ENCODE measurements at places on chromosomes 5 and 9.

DNA sequence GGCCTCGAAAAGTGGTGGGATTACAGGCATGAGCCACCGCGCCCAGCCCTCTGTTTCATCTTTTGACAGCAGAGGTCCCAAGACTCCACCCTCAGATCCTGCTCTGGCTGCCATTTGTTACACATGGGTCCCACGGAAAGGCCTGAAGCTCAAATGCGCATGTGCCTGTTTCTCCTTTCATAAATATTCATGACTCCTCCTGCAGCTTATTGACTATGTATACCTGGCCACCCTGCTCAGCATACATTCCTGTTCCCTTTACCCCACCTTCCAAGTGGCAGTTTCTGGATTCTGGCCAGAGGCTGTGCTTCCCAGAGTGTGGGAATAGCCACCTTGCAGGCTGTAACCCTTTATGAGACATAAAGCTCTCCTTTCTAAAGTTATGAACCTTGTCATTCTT lies 46.5 kb downstream of the AUH start:
- no peak for DNase-seq

GRCh38 chr5:56818450-56819037 lies 3.2 kb downstream of the MAP3K1 start:
- DNase-seq: peak; percentile 24

GRCh38 chr5:150139334-150139733 lies 16.3 kb downstream of the PDGFRB start:
- no peak for DNase-seq

GRCh38 chr5:81165493-81166119 lies 67.5 kb upstream of the CKMT2 start:
- peak; percentile 73 for DNase-seq

DNA sequence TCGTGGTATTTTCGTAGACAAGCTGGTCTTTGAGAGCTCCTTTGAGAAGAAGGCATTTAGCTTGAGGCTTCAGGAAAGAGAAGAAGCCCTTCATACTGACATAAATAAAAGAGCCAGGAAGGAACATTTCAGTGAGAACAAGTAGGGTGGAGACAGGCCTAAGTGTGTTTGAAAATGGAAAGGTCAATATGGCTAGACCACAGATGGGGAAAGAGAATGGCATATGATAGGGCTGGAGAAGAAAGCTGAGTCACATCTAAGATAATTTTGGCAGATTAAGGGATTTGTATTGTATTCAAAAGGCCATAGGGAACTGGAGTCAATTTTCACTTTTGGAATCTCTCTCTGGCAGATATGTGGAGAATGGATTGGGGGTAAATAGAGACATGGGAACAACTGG lies 374.9 kb downstream of the TMEM38B start:
- no peak for DNase-seq

DNA sequence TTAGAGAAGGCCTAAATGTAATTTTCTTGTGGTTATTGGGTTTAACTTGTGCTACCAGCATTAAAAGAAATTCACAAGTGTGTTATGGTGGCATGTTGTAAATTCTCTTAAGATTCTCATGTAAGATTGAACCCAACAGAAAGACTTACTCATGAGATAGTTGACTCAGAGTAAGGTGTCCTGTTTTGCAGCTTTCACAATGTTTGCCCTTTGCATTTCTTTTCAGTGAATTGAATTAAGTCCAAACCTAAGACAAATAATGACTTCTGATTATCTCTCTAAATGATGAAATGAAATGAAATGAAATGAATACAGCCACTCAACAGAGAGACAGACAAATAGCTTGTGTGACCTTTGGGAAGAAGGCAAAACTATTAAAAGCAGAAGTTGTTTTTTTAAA lies 1696.9 kb upstream of the WWC1 start:
- DNase-seq: no peak

GRCh38 chr5:129124608-129125007 lies 30.1 kb downstream of the ISOC1 start:
- no peak for DNase-seq

DNA sequence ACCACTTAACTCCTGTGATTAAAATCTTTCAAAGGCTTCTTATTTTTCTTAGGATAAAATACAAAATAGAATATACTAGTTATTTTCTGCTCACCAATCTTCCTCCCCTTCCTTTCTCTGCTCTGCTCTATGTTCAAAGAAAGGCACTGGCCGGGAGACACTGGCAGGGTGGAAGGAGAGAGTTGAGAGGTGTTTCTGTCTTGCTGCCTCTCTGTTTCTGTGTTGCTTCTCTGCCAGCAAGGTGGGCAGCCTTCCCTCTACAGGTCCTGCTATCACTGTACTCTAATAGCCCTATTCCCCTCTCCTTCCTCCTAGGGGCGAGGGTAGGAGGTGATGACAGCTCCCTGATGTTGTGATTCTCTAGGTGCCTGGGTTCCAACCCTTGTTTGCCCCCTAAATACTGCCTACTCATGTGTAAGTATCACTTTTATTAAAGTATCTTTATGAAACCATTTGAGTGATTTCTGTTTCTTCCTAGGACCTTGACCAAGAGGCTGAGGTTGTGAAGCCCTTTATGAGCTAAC lies 515.1 kb downstream of the TLE4 start:
- no peak for DNase-seq

- DNase-seq: no peak
Observed at GRCh38 chr5:42228279-42228678, 195.0 kb upstream of the GHR start.

DNA sequence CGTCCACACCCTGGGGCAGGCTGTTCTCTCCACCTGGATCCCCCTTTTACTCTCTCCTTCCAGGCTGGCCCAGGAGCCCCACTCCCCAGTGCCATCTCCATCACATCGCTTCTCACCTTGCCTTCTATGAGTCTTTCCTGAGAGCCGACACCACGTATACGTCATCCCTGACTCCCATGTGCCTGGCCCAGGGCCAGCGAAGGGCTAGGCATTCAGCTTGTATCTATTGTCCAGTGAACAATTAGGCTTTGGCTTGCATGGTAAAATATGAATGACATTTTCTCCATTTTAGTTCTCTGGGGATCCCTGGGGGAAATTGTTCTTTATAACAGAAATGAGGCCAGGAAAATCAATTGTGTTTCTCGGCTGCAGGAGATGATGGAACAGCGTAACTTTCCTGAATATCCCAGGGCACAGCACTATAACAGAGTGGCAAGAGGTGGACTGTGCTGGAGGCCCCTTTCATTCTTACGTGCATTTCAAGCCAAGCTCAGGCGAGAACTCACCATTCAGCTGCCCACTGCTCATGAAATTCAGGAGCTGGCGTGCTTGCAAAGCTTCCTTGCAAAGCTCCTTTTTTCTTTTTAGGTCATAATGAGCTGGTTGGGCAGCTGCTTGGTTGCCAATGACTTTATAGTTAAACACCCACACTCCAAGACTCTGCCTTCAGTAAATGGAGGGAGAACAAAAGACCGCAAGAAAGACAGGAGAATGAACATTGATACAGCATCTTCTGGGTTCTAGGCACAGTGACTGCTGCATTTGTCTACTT lies 37.7 kb downstream of the NSG2 start:
- no peak for DNase-seq

GRCh38 chr9:124197177-124198095 lies 60.3 kb upstream of the NEK6 start:
- DNase-seq: peak; percentile 86

GRCh38 chr9:86604741-86605140 lies 250.5 kb upstream of the TUT7 start:
- DNase-seq: no peak

Data from NAMALWA (cell line).